T-helper 2 cell treated with Interferon-gamma antibody and Interleukin-4, amounts not matched to agents 5 μg/mL and 100 μg/mL, for 36 hours (primary cell): ENCODE measurements at places on chromosomes 3 and 15.

GRCh38 chr3:61947456-61947855 lies 386.1 kb downstream of the PTPRG start:
- no peak overlapping the region for H3K4me3 ChIP-seq
- H3K36me3 ChIP-seq: no peaks in the 10 kb centered on the region
- no peaks in the 10 kb centered on the region for H3K4me1 ChIP-seq
- no peak for DNase-seq

- H3K4me1 ChIP-seq: peaks cover 5% of the 10 kb centered on the region
- H3K27me3 ChIP-seq: peaks cover 32% of the 10 kb centered on the region
- H3K4me3 ChIP-seq: no peak overlapping the region
These were observed 9.1 kb upstream of the REC114 start for GRCh38 chr15:73433873-73434272.

GRCh38 chr3:40437889-40438288 lies 19.2 kb upstream of the RPL14 start:
- no peak overlapping the region for H3K4me3 ChIP-seq
- H3K27ac ChIP-seq: no peak overlapping the region
- H3K36me3 ChIP-seq: no peaks in the 10 kb centered on the region
- no peaks in the 10 kb centered on the region for H3K27me3 ChIP-seq
- DNase-seq: no peak

GRCh38 chr3:179147514-179147872 lies 664 bp upstream of the PIK3CA start:
- H3K27ac ChIP-seq: no peak overlapping the region
- peak; percentile 79 for DNase-seq
- no peak overlapping the region for H3K4me3 ChIP-seq
- peaks cover 2% of the 10 kb centered on the region for H3K36me3 ChIP-seq
- peaks cover 17% of the 10 kb centered on the region for H3K4me1 ChIP-seq

GRCh38 chr3:50674349-50675178 lies at the start of gene DOCK3:
Gene DOCK3, plus strand, starts transcription at chr3:50674927. Its CDS starts 337 bp downstream, at chr3:50675264.
- DNase-seq: peak; percentile 63
- peak within 1 kb of the TSS; percentile 77 for H3K4me3 ChIP-seq
- no peaks in the 10 kb centered on the region for H3K36me3 ChIP-seq
- H3K4me1 ChIP-seq: peaks cover 12% of the 10 kb centered on the region

- DNase-seq: no peak
- no peaks in the 10 kb centered on the region for H3K4me1 ChIP-seq
- H3K27ac ChIP-seq: no peak overlapping the region
- H3K4me3 ChIP-seq: no peak overlapping the region
- H3K27me3 ChIP-seq: peaks cover 3% of the 10 kb centered on the region
These were observed 289.5 kb upstream of the TRIM42 start for GRCh38 chr3:140388202-140388922.

DNA sequence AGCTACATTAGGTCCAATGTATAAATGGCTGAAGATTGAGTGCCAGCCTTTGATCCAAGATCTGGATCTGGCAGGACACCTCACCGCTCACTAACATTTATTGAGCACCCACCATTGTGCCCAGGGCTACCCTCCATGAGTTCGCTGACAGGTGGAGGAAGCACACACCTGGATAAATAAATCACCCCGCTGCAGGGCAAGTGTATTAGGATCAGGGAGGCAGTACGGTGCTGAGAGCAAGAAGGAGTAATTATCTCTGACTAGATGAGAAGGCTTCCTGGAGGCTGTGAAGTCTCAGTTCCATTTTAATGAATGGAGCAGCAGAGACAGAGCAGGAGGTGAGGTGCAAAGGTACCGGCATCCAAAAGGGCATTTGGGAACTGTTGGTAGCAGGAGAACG lies 104.1 kb downstream of the LIPC start:
- DNase-seq: no peak
- no peak overlapping the region for H3K4me3 ChIP-seq
- peaks cover 5% of the 10 kb centered on the region for H3K27me3 ChIP-seq
- H3K4me1 ChIP-seq: peaks cover 5% of the 10 kb centered on the region
- no peak overlapping the region for H3K27ac ChIP-seq
- no peaks in the 10 kb centered on the region for H3K36me3 ChIP-seq

GRCh38 chr3:194368918-194369317 lies 625 bp downstream of the LRRC15 start:
- H3K4me1 ChIP-seq: no peaks in the 10 kb centered on the region
- DNase-seq: no peak
- peaks cover 28% of the 10 kb centered on the region for H3K27me3 ChIP-seq
- no peaks in the 10 kb centered on the region for H3K36me3 ChIP-seq
- no peak overlapping the region for H3K4me3 ChIP-seq

DNA sequence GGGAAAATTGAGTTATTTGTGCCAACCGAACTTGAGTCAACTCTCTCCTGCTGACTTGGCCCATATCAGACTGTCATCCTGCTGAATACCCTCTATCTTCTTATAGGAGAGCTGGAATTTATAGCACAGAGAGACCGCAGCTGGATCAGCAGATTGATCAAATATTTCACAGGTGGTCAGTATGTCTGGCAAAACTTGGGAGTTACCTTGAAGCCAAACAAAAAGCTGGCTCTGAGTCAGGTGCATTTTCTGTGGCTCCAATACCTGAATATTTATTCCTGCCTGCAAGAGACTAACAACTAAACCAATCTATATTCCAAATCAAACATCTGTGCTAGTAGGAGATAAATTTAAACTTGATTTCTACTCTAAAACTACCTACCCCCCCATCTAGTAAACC lies 752.1 kb upstream of the ALCAM start:
- no peaks in the 10 kb centered on the region for H3K27me3 ChIP-seq
- no peak for DNase-seq
- H3K4me1 ChIP-seq: no peaks in the 10 kb centered on the region
- H3K36me3 ChIP-seq: no peaks in the 10 kb centered on the region
- no peak overlapping the region for H3K27ac ChIP-seq
- H3K4me3 ChIP-seq: no peak overlapping the region

DNA sequence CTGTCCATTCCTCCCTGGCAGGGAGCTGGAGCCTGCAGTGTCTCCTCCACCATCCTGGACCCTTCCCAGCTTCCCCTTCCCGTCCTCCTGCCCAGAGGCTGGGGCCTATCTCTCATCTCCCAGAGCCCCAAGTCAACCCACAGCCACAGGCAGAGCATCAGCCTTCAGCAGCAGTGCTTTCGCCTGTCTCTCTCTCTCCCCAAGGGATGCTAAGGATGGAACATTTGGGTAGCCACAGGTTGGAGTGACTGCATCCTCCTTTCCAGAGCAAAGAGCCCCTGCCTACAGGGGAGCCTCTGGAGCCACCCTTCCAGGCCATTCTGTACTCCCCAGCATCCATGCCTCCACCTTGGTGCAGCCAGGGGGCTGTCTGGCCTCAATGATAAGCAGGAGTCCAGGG lies 4.2 kb downstream of the PLCB2 start:
- peaks cover 19% of the 10 kb centered on the region for H3K4me1 ChIP-seq
- no peak overlapping the region for H3K4me3 ChIP-seq
- no peaks in the 10 kb centered on the region for H3K27me3 ChIP-seq

DNA sequence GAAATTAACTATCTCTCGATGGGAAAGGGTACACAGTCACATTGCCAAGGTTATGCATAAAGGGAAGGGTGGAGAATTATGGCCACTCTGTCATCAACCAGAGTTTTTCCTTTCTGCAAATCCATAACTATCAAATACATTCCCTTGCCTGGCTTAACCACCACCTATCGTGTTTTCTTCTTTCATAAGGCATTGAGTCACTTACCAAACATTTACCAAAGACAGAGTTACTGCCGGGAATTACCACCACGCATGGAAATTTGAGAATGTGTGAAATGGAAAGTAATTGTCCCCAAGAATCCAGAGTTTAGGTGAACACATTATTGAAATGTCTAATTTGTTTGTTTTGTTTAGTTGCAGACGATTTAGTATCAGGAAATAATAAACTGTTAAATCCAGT lies 134.3 kb upstream of the LRRN1 start:
- no peak overlapping the region for H3K4me3 ChIP-seq
- H3K27me3 ChIP-seq: no peaks in the 10 kb centered on the region
- no peak for DNase-seq
- H3K27ac ChIP-seq: no peak overlapping the region
- no peaks in the 10 kb centered on the region for H3K4me1 ChIP-seq
- H3K36me3 ChIP-seq: no peaks in the 10 kb centered on the region

DNA sequence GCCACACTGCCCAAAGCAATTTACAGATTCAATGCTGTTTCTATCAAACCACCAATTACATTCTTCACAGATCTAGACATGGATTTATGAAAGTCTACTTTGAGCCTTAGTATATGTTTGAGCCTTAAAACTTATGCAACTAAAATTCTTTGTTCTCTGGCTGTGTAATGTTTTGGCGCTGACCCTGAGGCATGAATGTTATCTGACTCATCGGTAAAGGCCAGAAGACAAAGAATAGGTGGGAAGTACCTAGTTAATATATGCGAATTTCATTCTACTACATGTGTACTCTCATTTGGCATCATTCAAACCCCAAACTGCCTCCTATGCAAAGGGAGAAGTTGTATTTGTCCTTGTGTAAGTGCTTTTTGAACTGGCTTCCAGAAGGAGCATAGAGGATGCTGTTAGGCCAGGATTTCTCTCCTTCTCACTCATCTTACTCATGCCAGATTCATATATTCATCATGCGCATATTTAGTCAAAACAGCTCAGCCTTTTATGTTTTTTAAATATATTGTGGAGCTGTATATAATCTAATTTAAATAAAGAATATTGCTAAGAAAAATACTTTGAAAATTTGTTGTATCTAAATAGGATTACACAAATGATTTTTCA lies 204.2 kb downstream of the NFKBIZ start:
- no peak for DNase-seq
- peaks cover 20% of the 10 kb centered on the region for H3K36me3 ChIP-seq
- no peaks in the 10 kb centered on the region for H3K27me3 ChIP-seq
- H3K4me1 ChIP-seq: peaks cover 15% of the 10 kb centered on the region

- H3K36me3 ChIP-seq: no peaks in the 10 kb centered on the region
- H3K27me3 ChIP-seq: no peaks in the 10 kb centered on the region
- H3K4me1 ChIP-seq: no peaks in the 10 kb centered on the region
- no peak for DNase-seq
These were observed 11.7 kb downstream of the GLYCTK start for GRCh38 chr3:52299247-52299878.

- H3K27me3 ChIP-seq: no peaks in the 10 kb centered on the region
- peak overlapping the region; percentile 24 for H3K27ac ChIP-seq
- H3K4me1 ChIP-seq: peaks cover 41% of the 10 kb centered on the region
These were observed 228.8 kb upstream of the BHLHE40 start for GRCh38 chr3:4750306-4750968.

DNA sequence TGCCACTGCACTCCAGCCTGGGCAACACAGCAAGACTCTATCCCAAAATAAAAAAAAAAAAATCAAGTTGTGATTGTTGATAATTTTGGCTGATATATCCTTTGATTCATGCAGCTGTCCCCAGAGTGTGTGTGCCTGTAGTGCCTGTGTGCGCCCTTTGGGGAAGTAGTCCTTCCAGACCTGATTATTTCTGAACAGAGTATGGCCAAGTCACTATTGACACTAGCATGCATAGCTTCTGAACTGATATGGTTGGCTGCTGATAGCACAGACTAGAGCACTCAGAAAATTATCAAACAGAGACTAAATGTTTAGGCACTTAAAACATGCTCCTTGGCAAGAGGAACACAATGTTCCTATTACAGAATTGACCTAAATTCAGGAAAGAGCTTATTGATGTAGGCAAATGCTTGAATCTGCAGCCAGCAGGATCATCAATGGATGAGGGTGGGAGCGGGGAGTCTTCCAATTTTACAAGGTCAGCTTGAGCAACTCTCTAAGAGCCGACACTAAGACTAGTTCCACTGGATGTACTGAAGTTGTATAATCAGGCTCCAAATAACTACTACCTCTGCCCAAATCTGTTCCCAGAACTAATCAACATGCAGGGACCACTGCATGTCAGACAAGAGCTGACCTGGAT lies 17.7 kb upstream of the PTPN9 start:
- H3K27ac ChIP-seq: peak overlapping the region; percentile 84
- H3K36me3 ChIP-seq: peaks cover 55% of the 10 kb centered on the region
- H3K4me3 ChIP-seq: peak overlapping the region; percentile 79
- no peak for DNase-seq

GRCh38 chr15:65231306-65231705 lies 20.0 kb upstream of the CILP start:
- no peaks in the 10 kb centered on the region for H3K4me1 ChIP-seq
- no peak overlapping the region for H3K27ac ChIP-seq
- no peaks in the 10 kb centered on the region for H3K27me3 ChIP-seq
- no peaks in the 10 kb centered on the region for H3K36me3 ChIP-seq
- H3K4me3 ChIP-seq: no peak overlapping the region
- no peak for DNase-seq

GRCh38 chr15:25381579-25381978 lies 57.2 kb downstream of the UBE3A start:
- H3K4me1 ChIP-seq: peaks cover 1% of the 10 kb centered on the region
- H3K36me3 ChIP-seq: peaks cover 81% of the 10 kb centered on the region
- no peaks in the 10 kb centered on the region for H3K27me3 ChIP-seq
- H3K4me3 ChIP-seq: no peak overlapping the region
- DNase-seq: no peak
- H3K27ac ChIP-seq: no peak overlapping the region

DNA sequence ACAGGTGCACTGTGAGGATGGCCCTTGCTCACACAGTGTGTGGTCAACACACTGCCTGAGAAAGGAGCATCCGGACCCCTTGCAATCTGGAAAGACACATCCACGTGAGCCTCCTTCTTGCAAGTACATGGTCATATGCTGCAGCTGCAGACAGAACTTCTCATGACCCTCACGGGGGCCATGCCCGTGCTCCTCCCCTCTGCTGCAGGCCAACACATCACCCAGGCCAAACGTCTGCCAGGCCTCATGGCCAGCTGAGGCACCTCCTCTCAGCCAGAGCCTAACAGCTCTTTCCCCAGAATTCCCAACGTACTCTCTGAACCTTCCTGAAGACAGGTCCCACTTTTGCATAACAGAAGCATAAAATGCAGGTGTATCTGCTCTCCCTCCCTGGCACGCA lies 25.3 kb downstream of the SLC41A3 start:
- no peaks in the 10 kb centered on the region for H3K27me3 ChIP-seq
- H3K4me3 ChIP-seq: no peak overlapping the region
- H3K4me1 ChIP-seq: peaks cover 3% of the 10 kb centered on the region
- H3K27ac ChIP-seq: no peak overlapping the region
- DNase-seq: no peak
- H3K36me3 ChIP-seq: no peaks in the 10 kb centered on the region

DNA sequence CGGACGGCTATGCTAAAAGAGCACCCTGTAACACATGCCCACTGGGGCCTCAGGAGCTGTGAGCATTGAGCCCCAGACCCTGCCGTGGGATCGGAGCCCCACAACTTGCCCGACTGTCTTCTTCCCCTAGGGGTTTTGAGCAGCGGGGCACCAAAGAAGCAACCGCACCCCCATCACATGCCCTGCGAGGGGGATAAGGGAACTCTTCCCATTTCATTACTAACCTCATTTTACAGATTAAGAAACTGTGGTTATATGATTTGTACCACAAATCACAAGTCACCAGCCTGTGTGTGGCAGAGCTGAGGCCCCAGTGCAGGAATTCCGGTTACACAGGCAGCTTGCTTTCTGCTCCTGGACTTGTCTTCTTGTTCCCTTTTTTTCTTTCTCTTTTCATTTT lies 86.2 kb downstream of the CD47 start:
- no peak for DNase-seq
- no peaks in the 10 kb centered on the region for H3K36me3 ChIP-seq
- no peak overlapping the region for H3K4me3 ChIP-seq
